Activated T-cell treated with anti-CD3 and anti-CD28 coated beads for 4 hours (primary cell): ENCODE measurements at places on chromosomes 4 and X.

DNA sequence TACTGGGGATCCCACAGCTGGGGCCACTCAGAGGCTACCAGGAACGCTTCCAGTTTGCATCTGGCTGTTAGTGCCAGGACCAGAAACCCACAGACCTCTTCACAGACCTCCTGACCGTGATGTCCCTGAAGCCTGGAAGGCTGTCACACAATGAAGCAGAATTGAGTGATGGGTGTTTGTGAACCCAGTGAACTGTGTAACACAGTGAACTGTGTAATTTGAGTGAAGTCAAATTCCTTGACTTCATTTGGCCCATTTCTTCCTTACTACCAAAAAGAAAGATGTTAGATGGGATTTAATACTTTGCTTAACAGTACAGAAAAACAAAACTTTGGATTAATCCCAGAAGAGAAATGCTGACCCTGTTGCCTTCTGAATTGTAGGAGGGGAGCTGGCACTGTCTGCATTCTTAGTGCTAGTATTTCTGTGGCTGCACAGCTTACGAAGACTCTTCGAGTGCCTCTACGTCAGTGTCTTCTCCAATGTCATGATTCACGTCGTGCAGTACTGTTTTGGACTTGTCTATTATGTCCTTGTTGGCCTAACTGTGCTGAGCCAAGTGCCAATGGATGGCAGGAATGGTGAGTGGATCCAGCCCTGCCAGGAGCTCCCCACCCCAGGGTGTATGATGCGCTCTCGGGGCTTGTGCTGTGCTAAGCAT is 17.8 kb downstream of the SRD5A3 start:
- DNase-seq: no peak

GRCh38 chr4:24734511-24734910 is 60.9 kb upstream of the SOD3 start:
- DNase-seq: no peak

DNA sequence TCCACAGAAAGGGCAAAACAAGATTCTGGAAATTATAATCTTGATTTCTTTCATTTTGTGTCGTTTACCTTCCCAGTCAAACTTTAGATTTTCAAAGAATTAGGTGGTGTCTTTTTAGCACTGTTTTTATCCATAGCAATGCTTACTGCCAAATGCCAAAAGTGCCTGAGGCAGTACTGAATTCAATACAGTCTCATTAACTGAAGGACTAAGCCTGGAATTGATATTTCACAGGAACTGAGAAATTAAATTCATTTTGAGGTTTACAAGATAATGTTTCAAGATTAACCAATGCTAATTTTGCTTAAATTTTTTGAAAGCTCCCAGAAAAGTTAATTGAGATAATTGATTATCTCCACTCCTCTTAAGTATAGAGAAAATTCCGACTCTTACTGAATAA is 68.8 kb upstream of the ARHGAP24 start:
- DNase-seq: no peak

DNA sequence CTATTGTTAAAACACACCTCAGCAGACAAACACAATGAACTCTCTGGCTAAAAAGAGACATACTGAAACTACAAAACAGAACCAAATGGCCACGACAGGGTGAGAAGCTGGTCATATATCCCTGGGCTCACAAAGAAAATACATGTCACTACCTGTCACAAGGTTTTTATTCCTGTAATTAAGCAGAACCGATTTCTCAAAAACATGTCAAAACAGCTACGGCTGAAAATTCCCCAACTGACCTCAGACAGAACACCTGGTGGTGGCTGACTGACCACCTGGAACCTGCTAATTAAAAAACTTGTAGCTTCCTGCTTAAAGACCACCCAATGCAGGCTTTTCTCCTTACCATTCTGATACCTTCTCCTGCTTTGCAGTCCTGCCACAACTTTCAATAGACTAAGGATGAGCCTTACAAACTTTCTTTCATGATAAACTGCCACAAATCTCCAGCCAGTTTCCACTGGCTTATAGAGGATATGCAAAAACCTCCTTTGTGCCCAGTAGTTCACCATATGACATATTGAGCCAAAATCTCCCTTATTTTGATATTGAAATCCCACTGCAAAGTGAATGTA is 571.9 kb downstream of the SPOCK3 start:
- DNase-seq: no peak

DNA sequence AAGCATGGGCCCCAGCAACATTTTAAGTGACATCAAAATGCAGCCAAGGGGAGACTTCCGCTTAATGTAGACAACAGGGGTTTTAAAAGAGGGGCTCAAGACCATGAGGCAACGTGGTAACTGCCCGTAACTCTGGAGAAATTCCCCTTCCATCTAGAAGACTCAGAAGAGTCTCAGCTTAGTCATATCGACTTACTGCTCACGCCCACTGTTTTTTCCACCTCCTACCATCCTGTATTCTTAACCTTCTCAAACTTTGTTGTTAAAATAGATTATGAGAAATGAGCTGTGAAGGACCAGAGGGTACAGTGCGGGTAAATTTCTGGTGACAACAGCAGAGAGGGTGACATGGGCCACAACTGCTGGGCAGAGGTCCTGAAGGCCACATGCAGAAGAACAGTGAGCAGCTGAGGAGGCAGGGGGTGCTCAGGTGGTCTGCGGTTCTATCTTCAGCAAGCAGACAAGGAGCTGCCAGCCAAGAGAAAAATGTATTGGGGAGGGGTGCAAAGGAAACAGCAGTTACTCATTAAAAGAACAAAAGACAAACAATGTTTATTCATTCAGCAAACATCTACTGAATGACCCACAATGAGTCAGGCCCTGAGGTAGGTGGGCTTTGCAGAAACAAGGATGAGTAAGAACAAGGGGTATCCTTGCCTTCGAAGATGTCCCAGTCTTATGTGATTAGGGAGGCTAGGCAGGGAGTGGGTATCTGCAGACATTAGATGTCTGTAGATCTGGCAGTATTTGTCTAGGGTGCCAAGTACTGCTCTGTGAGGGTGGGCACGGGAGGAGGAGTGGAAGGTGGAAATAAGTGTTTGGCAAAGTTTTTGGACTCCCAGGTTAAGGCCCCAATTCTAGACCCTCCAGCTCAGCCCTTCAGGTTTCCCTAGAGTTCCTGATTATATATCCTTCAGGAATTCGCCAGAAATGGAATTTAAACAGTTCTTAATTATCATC is 175.3 kb downstream of the TSPAN5 start:
- DNase-seq: peak; percentile 27

- DNase-seq: no peak
These were observed 713.1 kb downstream of the CCSER1 start for GRCh38 chr4:90840291-90840690.

- DNase-seq: no peak
These were observed 58.7 kb downstream of the LEF1 start for GRCh38 chr4:108109997-108110416.

GRCh38 chrX:30590368-30590767 is 12.8 kb upstream of the TASL start:
- no peak for DNase-seq

DNA sequence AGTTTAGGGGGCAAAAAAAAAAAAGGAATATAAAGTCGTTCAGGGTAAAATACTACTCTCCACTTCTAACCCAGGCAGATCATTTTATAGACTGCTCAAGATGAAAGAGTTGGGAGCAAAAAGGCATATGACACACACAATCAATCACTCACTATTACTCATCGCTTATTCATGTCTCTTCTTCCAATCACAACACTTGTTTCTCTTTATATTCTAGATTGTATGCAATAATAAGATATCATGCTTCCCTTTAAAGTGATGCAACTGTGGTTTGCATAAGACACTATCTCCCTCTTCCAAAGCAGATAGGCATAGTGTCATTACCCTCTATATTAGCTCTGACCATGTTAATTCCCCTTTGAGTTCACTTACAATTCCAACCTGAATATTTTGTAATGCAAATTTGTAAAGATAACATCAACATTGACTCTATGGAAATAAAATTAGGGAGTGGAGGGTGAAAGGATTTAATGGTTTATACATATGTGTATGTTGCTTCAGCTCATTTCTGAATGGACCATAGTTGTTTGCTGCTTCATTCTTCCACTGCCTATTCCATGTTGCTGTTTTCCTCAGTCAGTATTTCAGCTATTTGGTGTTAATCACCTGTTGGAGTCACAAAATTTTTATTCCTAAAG is 154.9 kb upstream of the EPHA5 start:
- DNase-seq: no peak

DNA sequence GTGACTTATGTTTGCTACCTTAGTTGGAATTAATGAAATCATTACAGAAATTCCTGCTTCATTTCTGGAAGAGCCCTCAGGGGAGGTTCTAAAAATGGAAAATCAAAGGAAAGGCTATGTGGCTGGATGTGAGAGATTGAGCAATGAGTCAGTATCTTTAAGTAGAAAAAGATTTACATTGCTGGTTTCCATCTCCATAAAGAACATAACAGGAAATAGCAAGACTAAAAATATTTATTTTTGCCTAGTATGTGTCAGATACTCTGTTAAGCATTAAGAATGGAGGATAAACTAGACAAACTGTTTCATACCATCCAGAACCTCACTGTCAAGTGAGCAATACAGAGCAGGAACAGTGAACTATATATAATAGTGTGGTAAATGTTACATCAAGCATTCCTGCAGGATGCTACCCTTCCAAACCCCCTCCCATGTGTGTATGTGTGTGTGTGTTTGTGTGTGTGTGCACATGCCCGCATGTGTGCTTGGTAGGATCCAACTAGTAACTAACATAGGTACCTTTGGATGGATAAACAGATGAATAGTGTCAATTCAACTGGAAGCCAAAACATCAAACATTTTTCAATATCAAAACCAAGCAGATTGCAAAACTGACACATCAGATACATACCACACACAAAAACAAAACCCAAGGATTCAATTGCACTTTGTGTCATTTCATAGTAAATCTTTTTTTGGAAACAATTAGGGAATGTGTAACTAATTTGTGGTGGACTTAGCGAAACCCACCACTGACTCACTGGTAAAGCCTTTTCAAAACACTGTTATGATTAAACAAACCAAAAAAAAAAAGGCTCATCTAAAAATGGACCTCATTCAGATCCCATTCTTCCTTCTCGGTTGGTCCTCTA is 223.4 kb downstream of the SHROOM3 start:
- no peak for DNase-seq
